Activated naive CD4-positive, alpha-beta T cell treated with anti-CD3 and anti-CD28 coated beads, Interleukin-2, amount 50 U/mL, for 72 hours (primary cell): ENCODE measurements at places on chromosomes 3 and 15.

DNA sequence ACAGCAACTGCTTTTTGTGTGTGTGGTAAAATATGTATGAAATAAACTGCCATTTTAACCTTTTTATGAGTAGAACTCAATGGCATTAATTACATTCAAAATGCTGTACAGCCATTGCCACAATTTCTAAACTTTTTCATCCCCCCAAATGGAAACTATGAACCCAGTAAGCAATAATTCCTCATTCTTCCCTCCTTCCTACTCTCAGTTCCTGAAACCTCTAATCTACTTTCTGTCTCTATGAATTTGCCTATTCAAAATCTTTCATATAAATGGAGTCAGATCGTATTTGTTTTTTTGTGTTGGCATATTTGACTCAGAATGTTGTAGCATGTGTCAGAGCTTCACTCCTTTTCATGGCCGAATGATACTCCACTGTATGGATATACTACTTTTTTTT lies 5.3 kb upstream of the BLM start:
- no peak for DNase-seq

GRCh38 chr3:107782054-107782453 lies 259.3 kb downstream of the BBX start:
- no peak for DNase-seq

- no peak for DNase-seq
These were observed 612 bp downstream of the UBA5 start for GRCh38 chr3:132660811-132661070.

- no peak for DNase-seq
These were observed 28.8 kb downstream of the CD47 start for GRCh38 chr3:108062051-108062450.

DNA sequence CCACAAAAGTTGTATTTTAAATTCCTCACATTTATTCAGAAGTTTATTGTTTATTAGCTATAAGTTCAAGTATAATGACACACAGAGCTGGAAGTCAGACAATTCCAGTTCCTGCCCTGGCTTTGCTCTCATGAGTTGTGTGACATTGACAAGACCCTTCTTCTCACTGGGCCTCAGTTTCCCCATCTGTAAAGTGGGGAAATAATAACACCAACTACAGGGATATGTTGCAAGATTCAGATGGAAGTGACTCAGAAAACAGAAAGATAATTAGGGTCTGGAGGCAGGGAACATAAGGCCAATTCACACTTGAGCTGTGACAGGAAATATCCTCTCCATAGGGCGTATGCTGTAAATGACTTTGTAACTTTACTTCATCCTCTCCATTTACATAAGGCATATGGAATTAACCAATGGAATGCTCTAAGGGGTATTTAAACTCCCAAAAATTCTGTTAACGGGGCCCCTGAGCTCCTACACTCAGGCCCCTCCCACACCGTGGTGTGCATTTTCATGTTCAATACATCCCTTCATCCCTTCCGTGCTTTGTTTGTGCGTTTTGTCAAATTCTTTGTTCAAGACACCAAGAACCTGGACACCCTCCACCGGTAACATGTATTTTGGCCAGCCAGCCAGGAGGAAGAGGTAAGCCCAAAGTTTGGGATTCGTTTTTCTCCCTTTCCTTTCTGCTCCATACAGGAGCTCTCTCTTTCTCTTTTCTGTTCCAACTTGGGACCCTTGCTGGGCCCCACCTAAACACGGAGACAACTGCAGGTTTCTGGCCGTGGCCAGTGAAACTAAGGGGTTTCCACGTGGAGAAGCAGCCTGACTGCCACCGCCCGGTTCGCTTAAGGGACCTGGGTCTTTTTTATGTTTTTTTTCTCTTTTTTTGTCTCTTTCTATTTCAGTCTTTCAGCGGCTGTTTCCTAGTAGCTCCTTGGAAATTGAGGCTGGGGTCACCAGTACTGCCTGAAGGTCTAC lies 16.9 kb downstream of the CYP11A1 start:
- DNase-seq = no peak

DNA sequence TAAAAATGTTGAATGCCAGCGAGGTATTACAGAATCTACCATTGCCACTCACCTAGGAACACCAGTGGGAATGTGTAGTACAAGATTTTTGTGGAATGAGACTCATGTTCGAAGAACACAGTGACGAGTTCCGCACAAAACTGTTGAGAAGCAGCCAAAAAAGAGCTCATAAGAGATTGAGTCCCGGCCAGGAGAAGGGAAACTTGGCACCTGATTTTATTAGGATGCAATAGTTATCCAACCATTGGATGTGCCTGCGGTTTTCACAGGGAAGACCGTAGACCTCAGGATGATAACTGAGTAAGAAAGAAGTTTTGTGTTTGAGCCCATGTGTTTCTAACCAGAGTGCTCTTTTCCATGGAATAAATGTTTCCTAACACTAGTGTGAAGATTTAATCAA lies 88.9 kb downstream of the PTPRG start:
- DNase-seq = no peak

DNA sequence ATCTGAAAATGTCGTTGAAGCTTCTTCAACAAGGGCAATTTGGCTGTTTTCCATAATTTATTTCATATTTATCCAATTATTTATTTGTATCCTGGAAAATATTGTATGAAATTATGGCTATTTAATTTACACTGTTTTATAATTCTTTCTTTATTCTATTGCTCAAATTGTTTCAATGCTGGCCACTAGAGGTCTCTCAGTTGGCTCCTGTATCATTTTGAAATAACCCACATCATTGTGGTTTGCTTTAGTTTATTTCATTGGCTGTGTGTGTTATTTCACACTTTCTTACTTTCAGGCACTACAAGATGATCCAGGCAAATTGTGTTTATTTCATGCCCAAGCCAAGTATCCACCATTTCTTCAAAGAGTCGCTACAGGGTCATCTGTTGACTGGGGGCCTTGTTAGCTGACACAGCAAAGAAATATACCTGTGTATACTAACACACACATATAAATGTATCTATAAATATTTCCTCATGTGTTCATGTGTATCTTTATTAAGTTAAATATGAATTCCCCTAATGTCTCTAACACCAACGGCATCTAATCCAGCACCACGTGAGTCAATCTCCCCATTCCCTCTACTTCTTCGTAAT lies 86.2 kb downstream of the NPAP1 start:
- DNase-seq = no peak

DNA sequence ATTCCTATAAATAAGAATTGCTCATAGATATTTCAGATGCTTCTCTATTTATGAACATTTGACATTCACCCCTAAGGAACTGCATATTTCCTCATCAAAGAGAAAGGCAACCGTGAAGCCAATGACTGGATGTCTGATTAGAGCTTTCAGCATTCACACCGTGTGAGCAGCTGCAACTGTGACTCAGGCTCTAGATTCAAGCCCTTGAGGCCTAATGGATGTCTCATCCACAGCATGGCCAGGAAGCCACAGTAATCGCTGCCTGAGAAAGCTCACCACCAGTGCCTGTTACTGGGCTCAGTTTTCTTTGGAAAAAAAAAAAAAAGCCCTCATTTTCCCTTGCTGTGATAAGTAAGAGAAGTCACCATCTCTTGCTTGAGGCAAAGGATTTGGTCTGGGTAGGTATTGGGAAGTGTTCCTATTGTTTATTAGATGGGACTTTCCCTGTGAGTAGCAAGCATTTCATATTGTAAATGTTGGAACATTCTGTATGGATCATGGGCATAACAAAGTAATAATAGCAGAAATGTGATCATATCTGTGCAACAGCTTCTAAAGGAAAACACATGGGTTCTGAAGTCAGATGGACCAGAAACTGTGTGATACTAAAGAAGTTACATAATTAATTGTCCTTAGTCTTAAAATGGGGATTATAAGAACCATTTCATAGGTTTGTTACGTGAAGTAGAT lies 783.7 kb downstream of the AGBL1 start:
- no peak for DNase-seq
